NCI-H748 treated with DMSO at 0.1 percent for 48 hours (cell line): ENCODE measurements at places on chromosomes 7 and 10.

DNA sequence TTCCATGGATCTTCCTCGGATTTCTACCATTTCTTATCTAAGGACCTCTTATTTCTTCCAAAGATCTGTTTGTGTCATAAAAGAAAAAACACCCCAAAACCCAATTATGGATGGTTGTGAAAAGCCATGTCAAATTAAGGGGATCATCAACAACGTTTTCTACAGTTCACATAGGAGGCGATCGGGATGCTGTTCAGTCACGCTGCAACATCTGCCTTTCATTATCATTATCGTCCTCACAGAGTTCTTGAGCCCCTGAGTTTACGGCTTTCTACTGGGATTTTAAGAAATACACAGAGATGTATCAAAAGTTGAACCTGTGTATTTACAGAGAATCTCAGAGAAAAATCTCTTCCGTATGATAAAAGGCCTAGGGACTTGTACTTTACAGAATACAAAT, 101.4 kb downstream of the GRM8 start:
- no peak for DNase-seq

GRCh38 chr7:121604627-121605316, 208.7 kb upstream of the FAM3C start:
- no peak for DNase-seq

GRCh38 chr7:37045681-37046179, 321.4 kb upstream of the AOAH start:
- DNase-seq = no peak

GRCh38 chr10:120011359-120012130, 119.0 kb downstream of the SEC23IP start:
- DNase-seq = no peak

DNA sequence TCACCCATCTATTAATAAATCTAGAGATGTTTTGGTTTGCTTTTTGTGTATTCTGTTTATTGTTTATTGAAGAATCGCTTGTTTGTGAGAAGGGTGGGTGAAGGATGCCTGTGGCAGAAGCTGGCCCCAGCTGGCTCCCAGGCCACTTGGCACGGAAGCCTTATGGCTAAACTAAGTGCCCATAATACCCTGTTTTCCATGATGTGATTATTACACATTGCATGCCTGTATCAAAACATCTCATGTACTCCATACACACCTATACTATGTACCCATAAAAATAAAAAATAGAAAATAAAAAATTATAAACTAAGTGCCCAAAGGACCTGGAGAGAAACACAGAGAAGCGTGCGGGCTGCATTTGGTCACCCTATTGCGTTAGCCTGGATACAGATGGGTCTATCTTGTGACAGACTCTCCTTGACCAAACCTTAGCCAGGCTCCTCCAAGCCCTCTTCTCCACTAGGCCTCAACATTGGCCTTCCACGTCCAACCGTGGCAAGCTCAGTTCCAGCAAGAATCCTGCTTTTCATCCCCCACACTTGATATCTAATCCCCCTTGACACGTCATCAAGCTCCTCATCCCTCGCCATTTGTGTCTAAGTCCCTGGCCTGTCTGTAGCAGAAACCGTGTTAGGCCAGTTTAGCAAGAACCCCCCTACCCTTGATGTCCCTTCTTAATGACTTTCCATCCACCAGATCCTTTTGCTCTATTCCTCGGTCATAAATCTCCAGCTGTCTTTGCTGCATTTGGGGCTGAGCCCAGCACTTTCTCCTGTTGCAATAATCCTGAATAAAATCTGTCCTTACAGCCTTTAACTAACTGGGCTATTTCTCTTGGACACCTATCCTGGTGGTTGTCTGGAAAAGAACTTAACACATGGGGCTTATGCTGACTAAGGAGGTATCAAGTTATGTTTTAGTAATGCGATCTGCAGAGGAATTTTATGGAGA, 245.2 kb downstream of the TNS3 start:
- no peak for DNase-seq

DNA sequence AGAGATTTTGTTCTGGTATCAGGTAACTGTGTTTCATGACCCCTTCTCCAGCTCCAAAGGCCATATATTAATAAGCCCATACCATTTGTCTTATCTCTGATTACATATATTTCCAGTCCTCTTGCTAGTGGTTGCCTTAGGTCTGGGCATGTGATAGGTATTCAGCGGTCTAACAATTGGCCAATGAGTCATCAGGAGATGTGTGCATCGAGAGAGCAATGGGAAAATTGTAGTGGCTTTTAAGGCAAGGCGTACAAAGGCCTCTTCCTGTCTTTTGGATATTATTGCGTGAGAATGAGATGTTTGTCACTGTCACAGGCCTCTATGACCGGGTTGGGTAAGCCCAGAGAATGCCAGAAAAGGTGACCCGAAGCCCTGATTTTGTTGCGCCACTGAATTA, 38.6 kb upstream of the SFRP5 start:
- no peak for DNase-seq
